ENCODE measurements at places on chromosomes 3 and 15.

DNA sequence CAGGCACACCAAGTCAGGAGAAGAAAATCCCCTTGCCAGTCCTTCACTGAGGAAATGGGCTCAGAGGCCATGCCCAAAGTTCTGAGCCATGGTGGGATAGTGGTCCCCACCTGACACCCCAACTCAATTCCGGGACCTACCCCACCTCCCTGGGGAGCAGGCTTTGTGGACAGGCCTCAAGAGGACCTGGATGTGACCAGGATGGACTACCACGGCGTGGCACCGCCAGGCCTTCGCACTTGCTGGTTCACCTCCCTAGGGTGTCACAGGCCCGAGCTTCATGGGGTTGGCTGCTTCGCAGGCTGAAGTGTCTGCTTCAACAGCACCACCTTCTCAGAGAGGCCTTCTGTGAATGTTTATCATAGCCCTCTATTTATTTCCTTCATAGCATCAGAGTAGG, 31.7 kb downstream of the POC1A start:
- DNase-seq: no peak

- no peak for DNase-seq
These were observed 435.9 kb upstream of the CADM2 start for GRCh38 chr3:84522893-84523292.

- no peak for DNase-seq
These were observed 56.0 kb upstream of the LCTL start for GRCh38 chr15:66621491-66622467.

GRCh38 chr3:47149339-47149933, 14.5 kb downstream of the SETD2 start:
- DNase-seq: no peak

GRCh38 chr15:61994216-61994615, 66.0 kb downstream of the VPS13C start:
- no peak for DNase-seq

GRCh38 chr3:11554236-11554610, 89.5 kb downstream of the VGLL4 start:
- DNase-seq: no peak

DNA sequence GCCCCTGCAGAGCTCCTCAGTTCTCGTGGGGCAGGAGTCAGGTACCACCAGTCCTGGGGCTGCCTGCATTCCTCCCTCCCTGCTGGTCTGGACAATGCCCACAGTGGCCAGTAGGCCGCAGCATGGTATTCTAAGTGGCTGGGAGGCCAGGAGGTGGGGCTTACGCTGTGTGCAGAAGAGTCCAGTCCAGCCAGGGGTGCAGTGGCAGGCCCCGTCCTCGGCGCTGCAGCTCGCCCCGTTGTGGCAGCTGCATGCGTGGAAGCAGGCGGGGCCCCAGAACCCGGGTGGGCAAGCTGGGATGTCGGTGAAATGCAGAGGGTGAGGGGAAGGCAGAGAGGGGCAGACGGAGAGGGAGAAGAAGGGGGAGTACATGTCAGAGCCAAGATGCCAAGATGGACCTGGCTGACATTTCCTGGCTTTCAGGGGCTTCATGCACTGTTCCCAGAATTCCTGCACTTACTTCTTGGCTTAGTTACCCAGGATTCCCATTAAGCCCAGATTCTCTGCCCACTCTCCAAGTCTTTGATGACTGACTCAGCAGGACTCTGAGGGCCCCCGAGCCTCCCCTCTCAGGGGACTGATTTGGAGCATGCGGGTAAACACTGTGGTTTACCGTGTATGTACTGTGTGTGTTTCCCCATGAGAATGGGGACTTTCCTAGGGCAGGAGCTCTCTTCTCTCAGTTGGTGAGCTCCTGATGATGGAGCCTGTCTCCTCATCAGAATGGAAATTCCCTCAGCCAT, 47.5 kb downstream of the RAB11A start:
- DNase-seq: no peak

DNA sequence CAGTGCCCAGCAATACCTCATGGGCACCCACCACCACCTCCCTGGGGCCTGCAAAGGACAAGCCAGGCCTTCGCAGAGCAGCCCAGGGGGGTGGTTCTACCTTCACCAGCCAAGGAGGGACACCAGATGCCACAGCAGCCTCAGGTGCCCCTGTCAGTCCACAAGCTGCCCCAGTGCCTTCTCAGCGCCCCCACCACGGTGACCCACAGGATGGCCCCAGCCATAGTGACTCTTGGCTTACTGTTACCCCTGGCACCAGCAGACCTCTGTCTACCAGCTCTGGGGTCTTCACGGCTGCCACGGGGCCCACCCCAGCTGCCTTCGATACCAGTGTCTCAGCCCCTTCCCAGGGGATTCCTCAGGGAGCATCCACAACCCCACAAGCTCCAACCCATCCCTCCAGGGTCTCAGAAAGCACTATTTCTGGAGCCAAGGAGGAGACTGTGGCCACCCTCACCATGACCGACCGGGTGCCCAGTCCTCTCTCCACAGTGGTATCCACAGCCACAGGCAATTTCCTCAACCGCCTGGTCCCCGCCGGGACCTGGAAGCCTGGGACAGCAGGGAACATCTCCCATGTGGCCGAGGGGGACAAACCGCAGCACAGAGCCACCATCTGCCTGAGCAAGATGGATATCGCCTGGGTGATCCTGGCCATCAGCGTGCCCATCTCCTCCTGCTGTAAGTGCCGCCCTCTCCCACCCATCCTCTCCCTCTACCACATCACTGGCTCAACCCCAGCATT, 19.2 kb upstream of the BFSP2 start:
- DNase-seq: no peak

GRCh38 chr3:142003291-142003690, 126.8 kb downstream of the ATP1B3 start:
- DNase-seq: no peak

DNA sequence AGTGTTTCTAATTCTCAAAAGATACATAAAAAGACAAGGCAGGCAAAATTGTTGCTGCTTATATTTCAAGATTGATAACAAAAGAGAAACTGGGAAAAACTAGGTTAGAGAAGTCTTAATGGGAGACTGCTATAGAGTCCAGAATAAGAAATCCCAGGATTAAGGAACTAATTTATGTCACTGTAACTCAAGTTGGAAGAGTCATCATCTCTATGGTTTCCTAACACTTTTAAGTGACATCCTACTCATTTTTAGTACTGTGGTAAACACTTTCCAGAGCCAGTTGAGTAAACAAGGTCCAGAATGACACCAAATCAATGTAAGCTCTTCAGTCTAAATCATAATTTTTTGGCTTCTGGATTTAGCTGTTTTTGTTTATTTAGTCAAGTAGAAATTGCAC, 8.0 kb downstream of the CLDN16 start:
- DNase-seq: no peak

- DNase-seq: no peak
These were observed 216.3 kb upstream of the LRTM1 start for GRCh38 chr3:55144015-55144673.

Data from stimulated activated CD4-positive, alpha-beta T cell treated with anti-CD3 and anti-CD28 coated beads, Interleukin-1b, Interleukin-23, amount 100 ng/mL, for 4 hours (primary cell).